ENCODE measurements at places on chromosomes 5 and 9.
A peak's percentile ranks its signal among the peaks of the same experiment; 100 is the strongest.

DNA sequence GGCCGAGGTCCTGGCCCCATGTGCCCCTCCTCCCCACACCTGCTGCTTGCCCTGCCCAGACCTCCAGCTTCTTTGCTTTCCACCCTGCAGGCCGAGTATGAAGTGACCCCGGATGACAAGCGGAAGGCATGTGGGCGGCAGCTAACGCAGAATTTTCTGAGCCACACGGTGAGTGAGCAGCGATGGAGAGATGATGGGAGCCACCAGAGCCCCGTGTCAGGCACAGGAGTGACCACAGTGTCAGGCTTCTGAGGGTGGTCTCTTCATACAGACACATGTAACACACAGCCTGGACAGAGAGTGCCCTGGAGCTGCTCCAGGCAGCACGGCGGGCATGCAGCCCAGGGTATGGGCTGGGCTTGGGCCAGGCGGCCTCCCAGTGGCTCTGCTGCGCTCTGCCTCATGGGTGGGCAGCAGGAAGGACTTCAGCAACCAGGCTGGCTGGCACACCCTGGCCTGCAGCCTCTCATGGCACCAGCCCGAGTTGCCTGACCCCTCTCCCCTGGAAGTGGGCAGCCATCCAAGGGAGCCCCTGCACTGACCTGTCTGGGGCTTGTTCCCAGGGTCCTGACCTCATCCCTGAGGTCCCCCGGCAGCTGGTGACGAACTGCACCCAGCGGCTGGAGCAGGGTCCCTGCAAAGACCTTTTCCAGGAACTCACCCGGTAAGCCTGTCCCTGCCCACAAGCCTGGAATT lies 5.8 kb downstream of the GRK6 start:
- no peak for DNase-seq

- no peak for DNase-seq
Observed at GRCh38 chr5:8135742-8136141, 266.8 kb downstream of the MTRR start.

DNA sequence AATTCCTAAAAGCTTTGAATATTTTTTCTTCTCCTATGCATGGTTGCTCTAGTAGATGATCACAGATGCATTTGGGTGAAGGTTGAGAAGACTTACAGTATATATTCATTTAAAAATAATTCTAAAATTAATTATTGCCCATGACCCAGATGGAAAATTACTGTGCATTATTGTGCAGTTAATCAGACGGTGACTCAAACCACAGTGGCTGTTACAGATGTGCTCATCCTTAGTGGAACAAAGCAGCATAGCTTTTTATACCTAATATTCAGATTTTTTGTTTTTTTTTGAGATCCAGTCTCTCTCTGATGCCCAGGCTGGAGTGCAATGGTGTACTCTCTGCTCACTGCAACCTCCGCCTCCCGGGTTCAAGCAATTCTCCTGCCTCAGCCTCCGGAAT lies 10.7 kb downstream of the OR2V1 start:
- DNase-seq: no peak

GRCh38 chr9:5749306-5749705 lies 83.6 kb downstream of the ERMP1 start:
- DNase-seq: no peak

DNA sequence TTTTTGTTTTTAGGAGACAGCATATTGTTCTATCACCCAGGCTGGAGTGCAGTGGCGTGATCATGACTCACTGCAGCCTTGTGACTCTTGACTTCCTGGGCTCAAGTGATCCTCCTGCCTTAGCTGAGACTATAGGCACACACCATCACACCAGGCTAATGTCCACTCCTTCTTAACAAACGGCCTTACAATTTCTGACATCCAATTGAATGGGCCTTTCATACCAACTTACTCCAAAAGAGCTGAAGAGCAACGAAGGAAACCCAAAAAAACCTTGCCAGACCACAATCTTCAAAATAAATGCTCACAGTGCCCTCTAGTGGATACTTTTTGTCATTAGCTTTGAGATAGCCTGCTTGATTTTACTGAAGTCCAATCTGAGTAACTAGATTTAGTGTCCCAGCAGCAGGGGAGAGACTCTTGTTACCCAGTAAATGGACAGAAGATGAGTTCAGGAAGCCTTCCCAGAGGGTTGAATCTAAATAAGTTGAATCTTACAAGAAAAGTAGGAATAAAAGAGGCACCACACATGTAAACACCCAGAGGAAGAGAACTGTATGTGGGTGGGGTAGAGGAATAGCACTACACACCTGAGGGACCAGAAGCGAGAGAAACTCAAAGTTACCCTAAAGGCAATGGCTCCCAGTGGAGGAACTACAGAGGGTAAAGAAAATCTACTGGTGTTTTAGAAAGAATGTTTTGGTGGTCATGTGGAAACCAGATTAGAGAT lies 9.3 kb downstream of the ZNF622 start:
- DNase-seq: peak; percentile 46
